ENCODE measurements at places on chromosomes 2 and 18.
A peak's percentile ranks its signal among the peaks of the same experiment; 100 is the strongest.

DNA sequence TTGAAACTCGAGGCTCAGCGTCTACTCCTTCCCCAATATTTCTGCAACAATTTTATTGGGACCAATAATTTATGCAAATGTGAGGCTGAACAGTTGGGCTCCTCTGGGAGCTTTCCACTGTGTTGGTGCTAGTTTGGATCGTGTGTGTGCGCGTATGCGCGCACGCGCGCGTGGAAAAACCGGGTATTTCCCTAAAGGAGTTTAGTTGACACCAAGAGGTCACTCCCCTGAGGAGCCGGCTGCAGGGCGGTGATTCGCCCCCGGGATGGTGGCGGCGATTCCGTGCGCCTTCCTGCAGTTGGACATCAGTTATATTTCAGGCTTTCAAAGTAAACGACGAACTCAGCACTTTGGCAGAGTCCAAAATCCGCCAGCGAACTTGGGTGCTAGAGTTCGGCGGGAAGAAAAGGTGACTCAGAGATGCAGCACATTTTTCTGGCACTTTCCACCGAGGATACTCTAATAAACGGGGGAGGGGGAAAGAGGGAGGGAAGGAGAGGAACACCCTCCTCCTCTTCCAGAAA lies 186.5 kb upstream of the FANCL start:
- no peak for DNase-seq

- DNase-seq, result no peak
Measured at GRCh38 chr2:168698969-168699368, 103.5 kb upstream of the NOSTRIN start.

DNA sequence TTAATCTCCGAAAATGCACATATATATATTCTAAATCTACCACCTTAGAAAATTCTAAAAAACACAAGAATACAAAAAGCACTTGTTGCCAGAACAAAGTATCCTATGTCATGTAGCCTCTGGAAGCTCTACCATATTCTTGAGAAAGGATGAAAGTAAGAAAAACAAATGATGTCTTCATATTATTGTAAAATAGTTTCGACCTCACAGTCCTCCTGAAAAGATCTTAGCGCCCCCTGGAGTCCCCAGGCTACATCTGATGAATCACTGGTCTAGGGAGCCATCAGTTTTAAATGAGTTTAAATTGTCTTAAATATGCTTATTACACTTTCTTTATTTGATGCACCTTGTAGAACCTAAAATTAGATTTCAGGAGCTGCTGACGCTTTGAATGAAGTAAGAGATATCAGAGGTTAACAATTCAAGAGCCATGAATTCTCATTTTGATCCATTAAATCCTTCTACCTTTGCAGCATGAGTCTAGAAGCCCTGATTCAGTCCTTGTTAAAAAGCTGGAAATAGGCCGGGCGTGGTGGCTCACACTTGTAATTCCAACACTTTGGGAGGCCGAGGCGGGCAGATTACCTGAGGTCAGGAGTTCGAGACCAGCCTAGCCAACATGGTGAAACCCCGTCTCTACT lies 138.8 kb downstream of the MCFD2 start:
- peak; percentile 54 for DNase-seq

DNA sequence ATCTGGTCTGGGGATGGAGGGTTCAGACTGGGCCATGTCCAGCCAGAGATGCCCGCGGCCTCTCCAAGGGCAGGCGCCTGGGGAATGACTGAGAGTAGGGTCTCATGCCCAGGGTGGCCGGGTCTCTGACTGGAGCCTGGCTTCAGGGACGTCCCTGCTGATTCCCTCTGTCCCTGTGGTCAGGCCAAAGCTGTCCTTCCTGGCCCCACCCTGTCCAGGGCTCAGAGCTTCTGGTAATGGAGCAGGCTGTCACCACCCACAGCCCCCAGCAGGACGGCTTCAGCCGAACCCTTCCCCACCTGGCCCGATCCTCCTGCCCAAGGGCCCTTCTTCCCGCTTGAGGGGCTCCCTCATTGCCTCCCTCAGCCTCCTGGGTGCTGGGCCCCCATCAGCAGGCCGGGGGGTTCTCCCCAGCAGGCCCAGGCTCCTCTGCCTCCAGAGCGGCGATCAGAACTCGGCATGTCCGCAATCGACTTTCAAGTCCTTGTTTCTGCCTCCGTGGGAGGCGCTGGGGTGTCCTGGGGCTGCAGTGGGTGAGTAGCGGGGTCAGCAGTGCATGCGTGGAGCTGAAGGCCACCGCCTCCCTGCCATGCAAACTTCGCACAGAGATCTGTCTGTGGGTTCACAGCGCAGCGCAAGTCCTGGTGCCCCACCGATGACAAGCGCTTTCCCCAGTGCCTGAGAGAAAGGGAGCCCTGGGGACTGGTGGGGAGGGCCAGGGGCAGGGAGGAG lies 18.3 kb downstream of the RAMP1 start:
- no peak for DNase-seq

GRCh38 chr18:5464251-5464650 lies 79.5 kb downstream of the EPB41L3 start:
- no peak for DNase-seq

- no peak for DNase-seq
Measured at GRCh38 chr2:154911729-154912128, 213.2 kb downstream of the KCNJ3 start.

DNA sequence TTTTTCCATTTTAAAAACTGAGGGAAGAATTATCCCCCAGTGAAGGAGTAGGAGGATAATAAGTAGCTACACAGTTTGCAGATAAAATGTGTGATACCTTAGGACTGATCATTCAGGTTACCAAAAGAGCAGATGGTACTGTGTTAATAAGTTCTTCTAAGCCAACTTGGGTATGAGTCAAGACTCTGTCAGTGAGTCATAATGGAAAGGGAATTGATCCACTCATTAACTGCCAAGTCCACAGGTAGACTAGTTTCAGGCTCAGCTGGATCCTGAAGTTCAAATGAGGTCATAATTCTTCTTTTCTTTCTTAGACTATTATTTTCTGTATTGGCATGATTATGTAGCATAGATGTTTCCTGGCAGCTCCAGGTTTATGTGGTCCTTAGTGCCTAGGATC lies 142.4 kb upstream of the ALPP start:
- no peak for DNase-seq

GRCh38 chr2:2270808-2271415 lies 60.2 kb downstream of the MYT1L start:
- no peak for DNase-seq

GRCh38 chr18:24181806-24182205 lies 42.9 kb downstream of the CABYR start:
- no peak for DNase-seq

DNA sequence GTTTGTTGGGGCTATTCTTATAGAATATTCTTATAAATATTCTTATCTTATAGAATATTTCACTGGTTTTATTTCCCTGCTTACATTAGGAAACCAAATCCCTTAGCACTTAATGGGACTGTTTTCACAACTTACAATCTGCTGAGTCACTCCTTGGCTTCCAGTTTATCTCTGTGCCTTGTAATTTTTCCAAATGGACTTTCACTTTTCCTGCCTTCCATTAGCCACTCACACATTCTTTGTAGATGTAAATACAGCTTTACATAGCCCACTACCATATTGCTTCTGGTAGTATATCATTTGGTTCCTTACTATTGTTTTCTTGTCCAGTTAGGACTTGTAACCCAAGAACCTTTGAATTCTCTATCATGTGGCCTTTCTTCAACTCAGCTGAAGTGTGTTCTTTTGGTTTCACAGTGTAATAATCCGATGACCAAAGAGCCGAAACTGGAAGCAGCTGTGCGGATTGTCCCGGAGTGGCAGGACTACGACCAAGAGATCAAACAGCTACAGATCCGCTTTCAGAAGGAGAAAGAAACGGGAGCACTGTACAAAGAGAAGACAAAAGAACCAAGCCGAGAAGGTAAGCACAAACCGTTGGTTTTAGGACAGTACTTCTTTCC lies 96.1 kb downstream of the UGGT1 start:
- no peak for DNase-seq

DNA sequence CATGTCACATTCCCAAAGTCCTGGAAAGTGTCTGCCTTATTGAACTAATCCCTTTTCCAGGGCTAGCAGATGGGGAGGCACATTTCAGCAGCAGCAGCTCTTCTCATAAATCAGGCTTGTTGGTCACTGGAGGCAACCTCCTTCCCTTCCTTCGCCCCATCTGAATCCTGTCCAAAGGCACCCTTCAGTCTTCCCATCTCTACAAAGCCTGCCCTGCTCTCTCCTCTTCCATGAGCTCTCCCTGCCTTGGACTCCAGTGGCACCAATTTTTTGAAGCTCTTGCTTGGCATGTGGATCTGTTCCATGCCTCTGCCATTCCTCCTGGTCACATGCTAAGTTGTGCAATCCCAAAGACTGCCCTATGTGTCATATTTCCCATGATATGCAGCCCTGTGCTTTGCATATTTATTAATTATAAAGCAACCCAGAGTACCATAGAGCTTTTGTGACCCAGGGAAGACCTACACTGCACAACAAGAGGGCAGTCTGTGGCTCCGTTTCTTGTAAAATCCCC lies 70.3 kb downstream of the ANTXR1 start:
- DNase-seq, result no peak
